Stimulated activated CD4-positive, alpha-beta T cell treated with anti-CD3 and anti-CD28 coated beads, Interleukin-15, amount 100 ng/mL, for 1 hour (primary cell): ENCODE measurements at places on chromosomes 7 and 10.

GRCh38 chr10:113820507-113820906 is 33.4 kb downstream of the DCLRE1A start:
- DNase-seq = no peak

- no peak for DNase-seq
Measured at GRCh38 chr7:14604606-14605005, 297.9 kb downstream of the DGKB start.

- DNase-seq = no peak
Measured at GRCh38 chr10:19451937-19452336, 364.3 kb upstream of the PLXDC2 start.

DNA sequence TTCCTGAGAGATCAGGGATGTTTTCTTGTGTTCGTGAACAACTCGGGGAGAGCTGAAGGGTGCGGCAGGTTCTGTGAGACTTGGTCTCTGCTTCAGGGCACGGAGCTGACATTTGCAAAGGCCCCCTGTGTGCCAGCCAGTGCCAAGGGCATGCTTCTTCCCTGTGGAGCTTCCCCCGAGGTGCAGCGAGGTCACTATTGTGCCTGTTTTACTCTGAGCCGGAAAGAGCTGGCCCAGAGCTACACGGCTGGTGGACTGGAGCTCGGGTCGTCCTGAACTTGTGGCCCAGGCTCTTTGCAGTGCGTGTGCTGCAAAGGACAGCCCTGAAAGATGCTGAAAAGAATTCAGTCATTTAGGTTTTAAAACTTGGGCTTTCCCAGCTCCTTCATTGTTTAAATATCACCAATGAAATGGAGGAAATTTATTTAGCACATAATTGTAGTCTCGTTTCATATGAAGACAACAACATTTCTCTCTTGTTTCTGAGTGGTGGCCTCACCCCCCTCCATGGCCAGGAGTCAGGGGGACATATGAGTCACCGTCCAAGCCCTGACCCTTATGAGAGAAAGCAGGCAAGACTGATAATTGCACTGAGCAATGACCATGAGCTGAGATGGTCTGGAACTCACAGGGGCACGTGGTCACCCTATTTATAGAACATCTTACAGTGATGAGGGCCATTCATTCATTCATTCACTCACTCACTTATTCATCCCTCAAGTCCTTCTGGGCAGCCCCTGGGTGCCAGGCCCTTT is 102.6 kb downstream of the PTPRE start:
- no peak for DNase-seq

- peak; percentile 14 for DNase-seq
Measured at GRCh38 chr10:7192831-7193361, 217.9 kb downstream of the SFMBT2 start.

DNA sequence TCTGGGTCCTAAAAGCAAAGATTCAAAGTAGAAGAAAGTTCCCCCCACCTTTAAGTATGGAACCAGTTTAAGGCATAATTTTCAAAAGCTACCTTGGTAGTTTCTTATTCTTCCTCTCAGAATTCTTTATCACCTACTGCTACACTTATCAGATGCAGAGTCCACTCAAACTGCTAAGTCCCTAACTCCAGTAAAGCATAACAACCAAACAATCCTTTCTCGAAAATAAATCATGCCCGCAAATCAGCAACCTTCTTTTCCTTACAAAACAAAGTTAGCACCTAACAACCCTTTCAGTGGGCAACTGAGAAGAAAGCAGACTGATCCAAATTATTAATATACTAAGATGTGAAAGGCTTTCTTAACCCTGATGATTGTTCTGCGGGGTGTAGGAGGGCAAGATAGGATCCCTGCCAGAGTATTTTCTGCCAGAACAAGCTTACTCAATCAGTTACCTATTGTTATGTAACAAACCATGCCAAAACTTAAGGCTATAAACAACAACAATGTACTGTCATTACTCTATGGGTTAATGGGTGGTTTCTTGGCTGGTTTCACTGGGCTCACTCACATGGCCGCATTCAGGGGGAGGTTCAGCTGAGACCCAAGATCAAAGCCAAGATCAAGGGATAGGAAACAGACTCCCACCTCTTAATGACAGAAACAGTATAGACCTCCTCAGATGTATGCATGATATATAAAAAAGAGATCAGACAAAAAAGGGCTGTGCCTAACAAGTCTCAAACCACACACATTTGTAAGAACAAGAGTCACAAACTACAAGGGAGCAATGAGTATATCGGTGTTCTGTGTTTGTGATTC is 42.0 kb downstream of the CCDC6 start:
- no peak for DNase-seq

DNA sequence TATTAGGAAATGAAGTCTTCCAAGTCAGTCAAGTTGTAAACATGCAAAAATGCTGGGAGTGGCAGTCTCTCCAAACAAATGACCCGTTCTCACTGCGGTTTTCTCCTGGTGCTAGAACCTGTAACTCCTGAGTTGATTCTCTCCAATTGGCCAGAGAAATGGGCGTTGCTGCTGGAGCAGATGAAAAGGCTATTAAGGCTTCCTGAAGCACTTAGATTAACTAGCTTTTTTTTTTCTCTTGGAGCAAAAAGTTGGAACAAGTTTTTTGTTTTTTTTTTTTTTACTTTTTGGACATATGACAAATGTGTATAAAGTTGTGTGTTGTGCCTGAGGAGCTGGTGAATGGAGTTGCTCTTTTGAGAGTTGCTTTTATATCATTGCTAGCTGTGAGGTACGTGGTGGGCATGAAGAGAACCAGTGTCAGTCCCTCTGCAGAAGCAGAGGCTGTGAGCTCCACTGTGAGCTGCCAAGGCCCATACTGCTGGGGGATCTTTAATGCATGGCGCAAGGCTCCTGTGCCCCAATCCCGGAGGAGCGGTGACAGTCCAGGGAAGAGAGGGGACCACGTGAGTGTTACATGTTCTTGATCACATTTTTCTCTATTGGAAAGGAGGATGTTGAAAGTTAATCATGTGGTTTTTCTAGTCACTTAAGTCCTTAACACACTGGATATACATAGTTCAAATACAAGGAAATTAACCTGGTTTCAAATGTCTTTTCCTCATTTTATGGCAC is 393.6 kb upstream of the GALNT17 start:
- DNase-seq = no peak
